CD4-positive, alpha-beta T cell treated with Interleukin-21 for 1 hour (primary cell): ENCODE measurements at places on chromosomes 7 and 10.

- no peak for DNase-seq
Measured at GRCh38 chr10:30737931-30738391, 108.4 kb upstream of the LYZL2 start.

DNA sequence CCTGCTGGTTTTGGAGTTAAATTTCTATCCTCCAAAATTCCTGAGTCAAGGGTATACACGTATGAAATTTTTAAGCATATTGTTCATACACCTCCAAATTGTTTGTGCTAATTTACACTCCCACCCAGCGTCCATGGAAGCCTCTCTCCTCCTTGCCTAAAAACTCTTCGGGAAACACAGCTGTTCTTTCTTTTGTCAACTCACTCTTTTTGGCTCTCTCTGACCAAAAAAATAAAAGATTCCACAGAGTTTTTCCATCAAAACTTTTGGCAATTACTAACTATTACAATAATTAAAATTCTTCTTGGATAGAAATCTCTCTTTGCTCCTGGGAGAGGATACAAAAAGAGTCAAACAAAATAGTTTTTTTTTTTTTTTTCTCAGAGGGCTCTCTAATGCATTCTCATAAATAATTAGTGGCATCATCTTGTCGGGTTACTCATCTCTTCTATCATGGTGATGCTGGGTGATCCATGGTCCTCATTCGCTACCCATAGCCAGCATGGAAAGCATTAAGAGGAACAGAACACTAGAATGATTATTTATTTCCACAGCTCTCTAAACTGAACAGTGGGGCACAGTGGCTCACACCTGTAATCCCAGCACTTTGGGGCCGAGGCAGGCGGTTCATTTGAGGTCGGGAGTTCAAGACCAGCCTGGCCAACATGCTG is 310.7 kb downstream of the SFMBT2 start:
- DNase-seq, result no peak

- no peak for DNase-seq
Measured at GRCh38 chr7:141674702-141675101, 27.3 kb downstream of the DENND11 start.

- DNase-seq, result no peak
Measured at GRCh38 chr7:20839196-20839735, 52.6 kb upstream of the SP8 start.

GRCh38 chr10:6128087-6128486 is 39.3 kb downstream of the RBM17 start:
- no peak for DNase-seq

- DNase-seq, result no peak
Measured at GRCh38 chr7:140156460-140157080, 20.2 kb downstream of the KDM7A start.

- DNase-seq, result no peak
Measured at GRCh38 chr10:6748981-6749635, 169.0 kb upstream of the PRKCQ start.
